ENCODE measurements at places on chromosomes 13 and 19. TPM values are rescaled to one million over a fixed set of nuclear protein-coding genes. Genes with fewer than 3 reads are reported as not detected.

CYP4F2 gene
- total RNA-seq: not detected

DNA sequence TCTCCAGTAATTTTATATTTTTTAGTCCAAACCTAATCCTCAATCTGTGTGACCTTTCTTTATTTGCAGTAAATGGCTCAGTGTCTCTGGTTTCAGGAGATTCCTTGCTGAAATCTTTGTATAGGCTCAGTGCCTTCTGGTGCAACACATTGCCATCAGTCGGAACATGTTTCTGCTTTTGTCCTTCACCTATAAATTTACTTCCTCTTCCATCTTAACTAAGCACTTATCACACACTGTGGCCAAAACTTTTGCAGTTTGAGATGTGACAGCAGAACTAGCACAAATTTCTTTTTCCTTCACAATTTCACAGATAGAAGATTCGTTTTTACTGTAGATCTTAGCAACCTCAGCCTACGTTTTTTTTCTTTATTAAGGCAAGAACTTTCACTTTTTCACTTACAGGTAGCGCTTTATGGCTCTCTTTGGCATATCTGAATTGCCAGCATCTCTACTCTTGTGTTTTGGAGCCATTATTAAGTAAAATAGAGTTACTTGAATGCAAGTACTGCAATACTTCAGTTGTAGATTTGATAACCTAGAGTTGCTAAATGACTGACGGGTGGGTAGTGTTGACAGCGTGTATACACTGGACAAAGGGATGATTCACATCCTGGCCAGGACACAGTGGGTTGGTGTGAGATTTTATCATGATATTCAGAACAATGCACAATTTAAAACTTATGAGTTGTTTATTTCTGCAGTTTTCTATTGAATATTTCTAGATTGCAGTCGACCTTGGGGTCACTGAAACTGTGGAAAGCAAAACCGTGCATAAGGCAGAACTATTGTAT lies 44.3 kb downstream of the NDFIP2 start:
- peak; percentile 6 for DNase-seq

CCNA1 gene
- 10.7 TPM for total RNA-seq

GRCh38 chr19:44807162-44807561 lies 1.7 kb upstream of the BCAM start:
- DNase-seq: peak; percentile 51
